ENCODE measurements at places on chromosomes 3 and 15. TPM values are rescaled to one million over a fixed set of nuclear protein-coding genes. Genes with fewer than 3 reads are reported as not detected.

The HGD gene
- total RNA-seq, result 0.65 TPM

The TPRG1 gene
- 1.9 TPM for total RNA-seq

GRCh38 chr3:24763393-24763792 is 268.7 kb upstream of the THRB start:
- no peaks in the 10 kb centered on the region for H3K27me3 ChIP-seq
- H3K27ac ChIP-seq, result no peak overlapping the region

GRCh38 chr3:28718074-28718849 is 369.6 kb upstream of the AZI2 start:
- no peak overlapping the region for H3K4me3 ChIP-seq
- no peak for DNase-seq
- no peak overlapping the region for H3K27ac ChIP-seq
- H3K4me1 ChIP-seq, result no peaks in the 10 kb centered on the region
